NCI-H1694 treated with DMSO at 0.1 percent for 48 hours (cell line): ENCODE measurements at places on chromosomes 5 and 9.

GRCh38 chr9:88814577-88814976, 176.7 kb upstream of the S1PR3 start:
- DNase-seq, result no peak

- no peak for DNase-seq
Measured at GRCh38 chr9:68780720-68781119, 75.7 kb downstream of the PIP5K1B start.

DNA sequence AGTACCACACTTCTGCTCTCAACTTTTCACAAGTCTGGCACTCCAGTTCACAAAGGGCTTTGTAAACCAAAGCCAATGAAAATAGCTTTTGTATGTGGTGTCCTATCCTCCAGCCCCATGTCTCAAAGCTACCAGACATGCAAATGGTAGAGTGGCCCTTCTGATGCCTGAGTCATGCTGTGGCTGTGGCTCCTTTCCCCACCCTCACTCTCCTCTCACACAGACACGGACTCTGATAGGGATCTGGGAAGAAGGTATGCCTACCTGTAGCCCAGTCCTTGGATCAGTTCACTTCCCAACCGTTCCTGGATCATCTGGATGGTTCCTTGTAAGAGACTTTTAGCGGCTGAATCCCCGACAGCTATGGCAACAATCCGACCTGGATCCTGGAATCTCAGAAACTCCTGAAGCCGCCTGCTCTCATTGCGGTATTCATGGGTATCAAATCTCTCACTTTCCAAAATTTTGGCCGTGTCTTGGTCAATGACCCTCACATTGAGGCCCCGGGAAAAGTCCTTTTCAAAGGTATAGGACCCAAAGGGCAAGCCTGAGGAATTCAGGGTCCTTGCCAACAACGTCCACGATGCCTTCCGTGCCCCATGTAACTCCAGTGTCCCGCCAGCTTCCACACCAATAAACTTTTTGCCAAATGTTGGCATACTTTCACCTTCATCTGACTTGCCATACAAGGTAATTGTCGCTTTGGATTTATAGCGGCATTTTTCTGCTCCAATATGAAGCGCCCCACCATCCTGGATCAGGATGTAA, 23.4 kb downstream of the CEMIP2 start:
- DNase-seq, result no peak

GRCh38 chr5:106200971-106201370, 1469.8 kb downstream of the EFNA5 start:
- no peak for DNase-seq

- no peak for DNase-seq
Measured at GRCh38 chr5:136120529-136120928, 12.1 kb upstream of the SMAD5 start.

DNA sequence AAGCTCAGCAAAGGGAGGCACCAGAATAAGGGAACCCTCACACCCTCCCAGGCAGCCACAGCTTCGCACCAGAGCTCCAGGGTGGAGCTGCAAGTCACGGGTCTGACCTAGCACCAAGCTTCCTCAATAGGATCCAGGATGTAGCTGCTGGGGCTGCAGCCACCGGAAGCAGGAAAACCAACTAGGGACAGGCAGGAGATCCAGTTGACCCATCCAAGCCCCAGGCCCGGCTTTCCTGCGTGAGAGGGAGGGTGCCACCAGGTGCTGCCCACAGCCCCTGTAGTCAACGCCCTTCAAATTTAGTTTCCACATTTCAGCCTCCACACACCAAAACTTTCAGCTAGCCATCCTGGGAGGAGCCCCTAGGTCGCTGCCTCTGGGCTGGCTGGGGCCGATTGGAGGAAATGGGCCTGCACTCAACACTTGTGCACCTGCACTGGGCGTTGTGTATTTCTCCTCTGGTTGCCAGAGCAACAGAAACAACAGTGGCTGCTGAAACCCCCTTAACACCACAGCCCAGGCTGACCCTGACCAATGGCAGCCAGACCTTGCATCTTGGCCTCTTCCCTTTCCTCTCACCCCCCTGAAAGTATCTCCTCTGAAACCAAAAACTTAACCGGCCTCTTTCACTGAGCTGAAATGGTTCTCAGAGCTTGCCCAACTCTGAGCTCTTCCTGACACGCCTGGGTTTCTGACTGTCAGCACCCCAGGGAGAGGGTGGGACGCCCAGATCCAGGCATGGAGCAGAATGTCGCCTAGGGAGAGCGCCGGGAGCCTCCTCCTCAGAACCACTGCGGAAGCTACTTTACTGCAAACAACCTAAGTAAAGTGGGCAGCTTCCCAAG, 226.5 kb upstream of the MAP3K1 start:
- no peak for DNase-seq

GRCh38 chr5:159765135-159765433, 151.2 kb upstream of the ADRA1B start:
- no peak for DNase-seq

- DNase-seq, result no peak
Measured at GRCh38 chr9:91197232-91198181, 164.2 kb downstream of the AUH start.

DNA sequence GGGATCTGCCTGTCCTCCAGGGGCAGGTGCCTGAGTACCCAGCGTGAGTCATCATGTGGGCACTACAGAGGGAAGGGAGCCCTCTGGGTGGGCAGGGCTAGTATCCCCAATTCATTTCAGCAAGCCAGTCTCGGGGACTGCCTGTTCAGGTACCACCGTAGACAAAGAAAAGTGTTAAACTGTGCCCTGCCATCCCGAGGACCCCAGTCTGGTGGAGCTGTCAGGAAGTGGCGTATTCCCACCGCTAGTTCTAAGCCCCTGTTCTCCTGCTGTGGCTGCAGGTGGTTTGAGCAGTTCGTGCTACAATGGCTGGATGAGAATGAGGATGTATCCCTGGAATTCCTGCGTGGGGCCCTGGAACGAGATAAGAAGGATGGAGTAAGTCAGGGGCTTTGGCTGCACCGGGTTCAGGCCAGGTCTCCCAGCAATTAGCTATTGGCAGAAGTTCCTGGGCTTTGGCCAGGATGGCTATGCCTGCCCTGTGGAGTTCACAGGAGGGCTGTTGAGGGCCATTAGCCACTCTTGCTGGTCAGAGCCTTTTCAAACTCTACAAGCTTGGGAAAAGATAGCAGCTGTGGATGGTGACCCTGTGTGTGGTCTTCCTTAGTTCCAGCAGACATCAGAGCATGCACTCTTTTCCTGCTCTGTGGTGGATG, 93.2 kb upstream of the RUSC2 start:
- no peak for DNase-seq

- DNase-seq, result no peak
Measured at GRCh38 chr5:172077664-172078425, 71.4 kb upstream of the FBXW11 start.

DNA sequence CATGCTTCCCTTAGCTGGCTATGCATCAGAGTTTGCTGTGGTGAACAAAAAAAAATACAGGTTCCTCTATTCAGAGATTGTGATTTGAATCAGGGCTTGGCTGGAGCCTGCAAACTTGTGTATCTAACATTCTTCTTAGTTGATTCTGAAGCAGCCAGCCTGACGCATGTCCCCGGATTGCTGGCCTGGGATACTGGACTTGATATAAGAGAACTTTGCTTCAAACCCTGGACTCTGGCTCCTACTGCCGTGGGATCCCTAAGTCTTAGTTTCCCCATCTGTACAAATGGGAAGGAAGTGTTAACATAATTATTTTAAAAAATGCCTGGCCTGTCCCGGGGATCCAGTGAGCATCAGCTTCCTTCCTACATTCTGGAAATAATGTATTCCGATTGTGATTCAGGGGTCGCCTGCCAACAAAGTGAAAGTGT, 292.8 kb downstream of the ARHGEF28 start:
- no peak for DNase-seq

DNA sequence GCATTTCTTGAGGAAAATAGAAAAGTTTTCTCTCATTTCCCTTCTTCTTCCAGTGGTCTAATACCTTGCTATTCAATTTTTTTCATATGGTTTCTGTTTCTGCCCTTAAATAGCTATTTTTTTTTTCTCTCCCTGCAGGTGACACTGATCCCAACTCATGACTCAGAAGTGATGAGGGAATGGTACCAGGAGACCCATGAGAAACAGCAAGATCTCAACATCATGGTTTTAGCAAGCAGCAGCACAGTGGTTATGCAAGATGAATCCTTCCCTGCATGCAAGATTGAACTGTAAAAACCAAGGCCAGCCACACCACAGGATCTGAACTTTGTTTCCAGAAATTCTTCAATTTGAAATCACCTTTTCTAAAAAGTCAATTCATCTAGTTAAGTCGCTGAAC, 97.7 kb downstream of the MAP1B start:
- DNase-seq, result no peak

DNA sequence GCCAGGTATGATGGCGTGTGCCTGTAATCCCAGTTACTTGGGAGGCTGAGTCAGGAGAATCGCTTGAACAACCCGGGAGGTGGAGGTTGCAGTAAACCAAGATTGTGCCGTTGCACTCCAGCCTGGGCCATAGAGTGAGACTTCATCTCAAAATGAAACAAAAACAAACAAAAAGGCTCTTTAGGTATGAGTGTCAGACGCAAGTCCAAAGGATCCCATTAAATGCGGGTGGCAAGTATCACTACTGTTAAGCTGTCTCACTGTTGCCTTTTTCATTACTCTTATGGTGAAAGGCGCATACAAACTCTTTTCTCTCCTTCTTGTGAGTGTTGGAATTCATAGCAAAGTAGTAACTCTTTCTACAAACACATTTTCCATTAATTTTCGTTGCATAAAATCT, 688.5 kb upstream of the CHD1 start:
- no peak for DNase-seq

DNA sequence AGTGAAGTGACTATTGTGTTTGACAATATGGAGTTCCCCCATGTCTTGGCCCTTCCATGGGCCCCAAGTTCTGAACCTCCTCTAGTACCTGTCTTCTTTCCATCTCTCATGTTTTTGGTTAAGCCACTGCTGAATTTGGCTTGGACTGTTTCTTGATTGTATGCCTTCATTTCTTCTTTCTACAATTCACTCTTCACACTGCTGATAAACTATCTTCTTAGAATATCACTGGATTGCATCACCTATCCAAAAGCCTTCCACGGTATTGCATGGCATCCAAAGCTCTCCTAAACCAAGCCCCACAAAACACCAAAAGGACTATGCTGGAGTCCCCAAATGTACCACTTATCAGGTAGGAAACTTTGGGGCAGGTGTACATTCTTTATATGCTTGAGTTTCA, 4.3 kb upstream of the POC5 start:
- DNase-seq, result no peak

- peak; percentile 17 for DNase-seq
Measured at GRCh38 chr5:137374110-137374714, 124.9 kb downstream of the SPOCK1 start.

GRCh38 chr5:31990081-31990650, 184.0 kb downstream of the GOLPH3 start:
- no peak for DNase-seq

DNA sequence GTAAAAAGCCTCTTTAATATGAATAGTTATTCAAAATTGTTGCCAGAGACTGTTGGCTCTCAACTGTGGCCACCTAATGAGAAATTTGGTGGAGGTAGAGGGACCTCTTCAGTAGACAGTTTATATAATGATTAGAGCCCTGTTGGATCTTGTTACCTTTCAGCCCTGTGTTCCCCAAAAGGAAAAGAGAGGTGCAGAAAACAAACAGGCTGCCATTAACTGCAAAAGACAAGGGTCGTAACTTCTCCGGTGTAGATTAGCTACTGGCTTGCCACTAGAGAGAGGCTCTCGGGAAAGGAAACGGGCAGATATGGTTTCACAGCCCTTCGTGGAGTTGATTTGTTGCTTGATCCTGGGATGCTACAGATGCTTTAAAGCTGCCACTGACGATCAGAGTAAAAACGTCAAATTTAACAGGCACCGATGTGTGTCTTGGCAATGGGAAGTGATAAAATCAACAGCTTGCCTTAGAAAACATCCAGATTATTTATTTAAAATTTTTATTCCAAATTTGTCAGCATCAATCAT, 7.8 kb downstream of the FST start:
- no peak for DNase-seq

- no peak for DNase-seq
Measured at GRCh38 chr5:143322176-143322575, 81.3 kb downstream of the NR3C1 start.

DNA sequence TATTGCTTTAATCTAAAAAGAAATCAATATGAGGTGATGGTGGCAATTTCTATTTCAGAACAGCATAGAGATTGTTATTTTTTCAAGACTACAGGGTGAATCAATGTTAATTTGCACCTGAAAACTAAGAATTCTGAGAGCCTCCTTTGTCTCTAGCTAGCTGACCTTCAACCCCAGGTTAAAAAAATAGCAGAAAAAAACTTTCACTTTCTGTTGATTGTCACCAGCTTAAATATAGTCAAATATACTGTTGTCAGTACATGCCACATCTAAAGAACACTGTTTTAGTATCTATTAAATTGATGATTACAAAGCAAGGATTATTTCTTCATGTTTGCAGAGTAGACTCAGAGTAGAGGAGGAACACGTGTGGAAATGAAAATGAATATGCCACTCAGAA, 1371.4 kb downstream of the MAT2B start:
- DNase-seq, result no peak

GRCh38 chr5:137092831-137093230, 406.3 kb downstream of the SPOCK1 start:
- DNase-seq, result no peak

GRCh38 chr5:165282491-165282890, 1777.1 kb downstream of the MAT2B start:
- DNase-seq, result no peak
